Testis (tissue), 5 donors: ENCODE measurements at places on chromosomes 2 and 18.
A peak's percentile ranks its signal among the peaks of the same experiment; 100 is the strongest.

GRCh38 chr2:201965550-201965949, 68.1 kb upstream of the FZD7 start:
- DNase-seq, result no peak

GRCh38 chr18:45745817-45746461, 22.0 kb downstream of the SLC14A1 start:
- no peak for DNase-seq

DNA sequence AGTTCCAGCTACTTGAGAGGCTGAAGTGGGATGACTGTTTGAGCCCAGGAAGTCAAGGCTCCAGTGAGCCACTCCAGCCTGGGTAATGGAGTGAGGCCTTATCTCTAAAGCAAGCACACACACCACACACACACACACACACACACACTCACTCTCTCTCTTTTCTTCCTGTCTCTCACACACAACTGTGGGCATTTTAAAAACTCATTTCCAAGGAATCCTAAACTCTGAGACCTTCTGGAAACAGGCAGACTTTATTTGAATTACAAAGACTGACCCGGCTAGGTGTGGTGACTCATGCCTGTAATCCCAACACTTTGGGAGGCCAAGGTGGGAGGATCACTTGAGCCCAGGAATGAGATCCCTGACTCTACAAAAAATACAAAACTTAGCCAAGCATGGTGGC, 21.3 kb downstream of the WDSUB1 start:
- no peak for DNase-seq

DNA sequence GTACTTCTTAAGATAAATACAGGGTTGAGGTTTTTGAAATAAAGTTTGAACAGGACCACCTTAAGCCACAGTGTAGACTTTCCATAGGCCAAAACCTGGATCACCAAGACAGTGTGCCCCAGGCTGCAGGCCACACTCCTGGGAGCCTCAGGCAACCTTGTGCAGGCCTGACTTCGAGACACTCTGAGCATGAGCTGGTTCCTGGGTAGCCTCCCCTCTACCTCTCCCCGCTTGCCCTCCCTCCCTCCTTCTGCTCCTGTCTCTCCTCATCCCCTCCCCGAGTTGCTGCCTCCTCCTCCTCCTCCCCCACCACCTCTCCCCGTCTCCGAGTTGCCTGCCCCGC, 10.6 kb upstream of the PROC start:
- no peak for DNase-seq

- DNase-seq, result no peak
These were observed 9.4 kb upstream of the DUSP19 start for GRCh38 chr2:183069174-183069573.

DNA sequence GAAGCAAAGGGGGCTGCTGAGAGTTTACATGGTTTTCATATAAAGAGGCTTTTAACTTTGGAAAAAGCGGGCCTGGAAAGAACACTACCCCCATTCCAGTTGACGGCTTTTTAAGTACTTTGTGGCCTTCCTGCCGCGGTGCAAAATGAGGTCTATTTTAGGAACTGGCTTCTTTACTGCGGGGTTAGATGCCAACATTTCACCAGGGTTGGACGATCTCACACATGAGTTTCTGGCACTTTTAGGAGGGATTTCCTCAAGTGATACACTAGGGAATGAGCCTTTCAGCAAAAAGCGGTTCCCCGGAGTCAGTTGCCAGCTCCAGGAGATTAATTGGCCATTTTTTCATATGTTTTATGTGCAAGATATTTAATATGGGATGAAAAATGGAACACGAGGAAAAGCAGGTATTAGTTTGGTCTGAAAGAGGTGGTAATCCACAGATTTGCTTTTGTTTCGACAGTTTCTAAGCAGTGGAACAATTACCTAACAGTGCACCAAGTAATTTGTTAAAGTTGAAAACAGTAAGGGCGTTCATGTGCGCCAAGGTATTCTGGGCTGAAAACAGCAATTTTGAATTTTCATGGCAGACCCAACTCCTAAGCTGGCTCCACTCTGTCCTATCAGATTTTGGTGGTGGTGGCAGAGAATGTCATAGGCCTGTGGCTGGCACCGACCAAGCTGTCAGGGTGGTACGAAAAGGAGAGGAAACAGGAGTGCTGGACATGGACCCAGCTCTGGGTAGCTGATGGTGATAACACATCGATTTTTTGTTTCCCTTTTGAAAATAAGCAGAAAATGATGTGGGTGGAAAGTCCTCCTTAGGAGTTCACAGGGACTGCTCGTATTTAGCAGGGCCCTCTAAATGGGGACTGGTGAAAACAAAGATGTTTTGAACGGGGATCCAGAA, 55.6 kb upstream of the FZD5 start:
- DNase-seq, result no peak

DNA sequence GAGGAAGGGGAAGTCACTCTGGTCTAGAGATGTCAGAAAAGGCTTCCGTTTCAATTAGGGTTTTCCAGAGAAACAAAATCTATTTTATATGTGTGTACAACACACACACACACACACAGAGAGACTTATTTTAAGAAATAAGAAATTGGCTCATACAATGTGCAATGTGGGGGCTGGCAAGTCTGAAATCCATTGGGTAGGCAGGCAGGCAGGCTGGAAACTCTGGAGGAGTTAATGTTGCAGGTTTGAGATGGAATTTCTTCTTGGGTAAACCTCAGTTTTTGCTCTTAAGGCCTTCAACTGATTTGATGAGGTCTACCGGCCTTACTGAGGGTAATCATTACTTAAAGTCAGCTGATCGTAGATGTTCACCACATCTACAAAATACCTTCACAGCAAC, 62.6 kb downstream of the MDH1 start:
- no peak for DNase-seq

- peak; percentile 68 for DNase-seq
These were observed 27.3 kb downstream of the ZAP70 start for GRCh38 chr2:97740590-97741182.

DNA sequence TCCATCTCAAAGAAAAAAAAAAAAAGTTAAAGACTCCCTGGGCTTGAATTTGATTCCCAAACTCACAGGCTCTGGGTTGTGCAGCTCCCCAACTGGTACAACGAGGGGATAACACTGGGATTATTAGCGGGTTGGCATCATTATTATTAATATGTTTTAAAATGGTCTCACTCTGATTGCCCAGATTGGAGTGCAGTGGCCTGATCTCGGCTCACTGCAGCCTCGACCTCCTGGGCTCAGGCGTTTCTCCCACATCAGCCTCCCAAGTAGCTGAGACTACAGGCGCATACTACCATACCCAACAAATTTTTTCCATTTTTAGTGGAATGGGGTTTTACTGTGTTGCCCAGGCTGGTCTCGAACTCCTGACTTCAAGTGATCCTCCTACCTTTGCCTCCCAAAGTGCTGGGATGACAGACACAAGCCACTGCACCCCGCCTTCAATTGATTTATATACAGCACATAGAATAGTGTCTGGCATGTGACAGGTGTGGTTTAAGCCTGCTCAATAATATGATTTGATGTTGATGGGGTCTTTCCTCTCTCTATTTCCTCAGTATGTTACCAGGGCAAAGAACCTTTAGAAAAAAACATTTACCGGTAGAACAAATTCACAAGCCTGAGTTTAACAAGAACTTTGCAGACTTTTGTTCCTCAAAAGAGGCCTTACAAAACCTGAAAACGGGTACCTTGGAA, 12.2 kb downstream of the MYCN start:
- DNase-seq, result no peak

DNA sequence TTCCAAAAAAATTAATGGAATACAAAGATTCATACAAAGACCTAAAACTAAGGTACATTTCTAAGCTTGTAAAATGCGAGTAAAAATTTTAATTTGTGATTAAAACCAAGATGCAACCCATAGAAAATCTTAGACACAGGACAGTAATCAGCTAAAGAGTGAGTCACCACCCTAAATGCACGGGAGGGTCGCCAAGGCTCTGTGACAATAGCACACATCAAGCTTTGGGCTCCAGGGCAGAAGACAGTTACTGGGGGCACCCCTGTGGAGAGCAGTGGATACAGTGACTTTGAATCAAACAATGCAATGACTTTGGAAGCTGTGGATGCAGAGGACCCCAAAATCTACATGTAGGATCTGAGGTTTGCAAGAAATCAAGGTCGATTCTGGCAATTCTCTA, 7.5 kb downstream of the FLACC1 start:
- DNase-seq, result no peak

DNA sequence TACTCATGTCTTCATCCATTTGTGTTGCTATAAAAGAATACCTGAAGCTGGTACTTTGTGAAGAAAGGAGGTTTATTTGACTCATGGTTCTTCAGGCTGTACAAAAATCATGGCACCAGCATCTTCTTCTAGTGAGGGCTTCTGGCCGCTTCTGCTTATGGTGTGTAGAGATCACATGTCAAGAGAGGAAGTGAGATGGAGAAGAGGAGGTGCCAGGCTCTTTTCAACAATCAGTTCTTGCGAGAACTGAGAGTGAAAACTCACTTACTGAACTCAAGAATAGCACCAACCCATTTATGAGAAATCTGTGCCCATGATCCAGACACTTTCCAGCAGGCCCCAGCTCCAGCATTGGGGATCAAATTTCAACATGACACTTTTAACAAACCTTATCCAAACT, 30.0 kb upstream of the BARD1 start:
- DNase-seq, result no peak

DNA sequence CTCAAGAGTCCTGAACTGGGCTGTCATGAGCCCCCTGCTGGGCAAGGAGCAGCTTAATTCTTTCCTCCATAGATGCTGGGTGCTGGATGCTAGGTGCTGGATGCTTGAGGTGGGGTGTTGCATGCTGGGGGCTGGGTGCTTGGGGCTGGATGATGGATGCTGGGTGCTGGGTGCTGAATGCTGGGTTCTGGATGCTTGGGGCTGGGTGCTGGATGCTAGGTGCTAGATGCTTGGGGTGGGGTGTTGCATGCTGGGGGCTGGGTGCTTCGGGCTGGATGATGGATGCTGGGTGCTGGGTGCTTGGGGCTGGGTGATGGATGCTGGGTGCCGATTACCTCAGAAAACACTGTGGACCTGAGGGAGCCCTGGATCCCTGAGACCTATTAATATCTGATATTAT, 837.7 kb downstream of the GALR1 start:
- DNase-seq, result no peak

DNA sequence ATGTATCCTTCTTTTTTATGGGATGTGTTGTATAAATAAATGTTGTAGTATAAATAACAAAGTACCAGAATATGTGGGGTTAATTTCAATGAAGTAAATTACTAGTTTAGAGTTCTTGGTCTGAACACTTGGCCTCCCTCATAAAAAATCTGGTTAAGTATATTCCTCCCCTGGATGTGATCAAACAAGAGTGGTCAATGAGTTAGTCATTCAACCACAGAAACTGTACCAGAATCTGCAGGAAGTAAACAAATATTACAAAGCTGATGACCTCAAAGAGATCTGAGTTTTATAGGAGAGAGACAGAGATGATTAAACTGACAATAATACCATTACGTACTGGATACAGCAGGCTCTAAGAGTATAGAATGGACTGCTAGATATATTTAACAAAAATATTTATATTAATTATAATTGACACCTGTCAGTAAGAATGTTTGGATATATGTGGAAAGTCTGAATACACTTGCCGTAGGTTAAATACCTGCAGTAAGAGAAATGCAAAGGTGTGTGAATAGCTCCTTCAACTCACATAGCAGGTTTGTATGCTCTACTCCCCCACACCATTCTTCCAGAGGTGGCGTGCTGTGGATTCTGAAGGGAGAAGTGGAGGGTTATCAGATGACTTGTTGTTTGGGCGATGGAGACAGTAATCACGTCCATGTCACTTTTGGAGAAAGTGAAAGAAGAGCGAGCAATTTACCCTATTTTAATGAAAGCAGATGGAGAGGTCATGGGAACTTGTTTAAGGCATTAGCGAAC, 108.3 kb upstream of the LRATD1 start:
- no peak for DNase-seq

DNA sequence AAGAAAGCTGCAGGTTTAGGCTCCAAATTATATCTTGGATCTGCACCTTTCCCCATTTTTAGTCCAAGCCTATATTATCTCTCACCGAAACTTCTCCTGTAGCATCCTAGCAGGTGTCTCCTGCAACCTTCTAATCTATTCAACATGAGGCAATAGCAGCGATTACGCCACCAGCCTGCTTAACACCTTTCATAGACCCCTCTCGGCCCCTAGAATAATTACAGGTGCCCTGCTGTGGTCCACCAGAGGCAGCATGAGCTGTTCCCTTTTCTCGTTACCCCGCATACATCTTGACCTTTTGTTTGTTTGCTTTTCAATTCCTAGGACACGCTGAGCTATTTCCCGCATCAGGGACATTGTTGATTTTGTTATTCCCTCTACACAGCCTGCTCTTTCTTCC, 361.9 kb downstream of the CYRIA start:
- DNase-seq, result no peak
